Activated CD8-positive, alpha-beta memory T cell treated with anti-CD3 and anti-CD28 coated beads for 4 hours (primary cell): ENCODE measurements at places on chromosomes 1 and 21.

- no peak for DNase-seq
Observed at GRCh38 chr1:172588296-172589291, 55.6 kb downstream of the SUCO start.

- DNase-seq = no peak
Observed at GRCh38 chr1:115115521-115116161, 26.3 kb upstream of the TSPAN2 start.

DNA sequence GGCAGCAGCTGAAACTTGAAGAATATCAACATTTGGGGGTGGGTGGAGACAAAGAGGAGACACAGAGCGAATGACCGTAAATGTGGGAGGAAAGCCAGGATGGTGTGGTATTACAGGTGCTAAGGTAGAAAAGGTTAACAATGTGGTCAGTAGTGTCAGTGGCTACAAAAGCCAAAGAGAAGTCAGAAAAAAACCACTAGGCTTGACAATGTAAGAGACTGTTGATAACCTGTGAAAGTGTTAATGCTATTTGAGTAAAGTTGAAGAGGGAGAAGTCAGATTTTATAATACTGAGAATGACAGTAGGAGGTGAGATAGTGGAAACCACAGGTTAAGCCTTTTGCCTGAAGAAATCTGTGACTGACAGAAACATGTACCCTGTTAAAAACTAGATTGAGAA lies 120.8 kb downstream of the CLEC20A start:
- no peak for DNase-seq

DNA sequence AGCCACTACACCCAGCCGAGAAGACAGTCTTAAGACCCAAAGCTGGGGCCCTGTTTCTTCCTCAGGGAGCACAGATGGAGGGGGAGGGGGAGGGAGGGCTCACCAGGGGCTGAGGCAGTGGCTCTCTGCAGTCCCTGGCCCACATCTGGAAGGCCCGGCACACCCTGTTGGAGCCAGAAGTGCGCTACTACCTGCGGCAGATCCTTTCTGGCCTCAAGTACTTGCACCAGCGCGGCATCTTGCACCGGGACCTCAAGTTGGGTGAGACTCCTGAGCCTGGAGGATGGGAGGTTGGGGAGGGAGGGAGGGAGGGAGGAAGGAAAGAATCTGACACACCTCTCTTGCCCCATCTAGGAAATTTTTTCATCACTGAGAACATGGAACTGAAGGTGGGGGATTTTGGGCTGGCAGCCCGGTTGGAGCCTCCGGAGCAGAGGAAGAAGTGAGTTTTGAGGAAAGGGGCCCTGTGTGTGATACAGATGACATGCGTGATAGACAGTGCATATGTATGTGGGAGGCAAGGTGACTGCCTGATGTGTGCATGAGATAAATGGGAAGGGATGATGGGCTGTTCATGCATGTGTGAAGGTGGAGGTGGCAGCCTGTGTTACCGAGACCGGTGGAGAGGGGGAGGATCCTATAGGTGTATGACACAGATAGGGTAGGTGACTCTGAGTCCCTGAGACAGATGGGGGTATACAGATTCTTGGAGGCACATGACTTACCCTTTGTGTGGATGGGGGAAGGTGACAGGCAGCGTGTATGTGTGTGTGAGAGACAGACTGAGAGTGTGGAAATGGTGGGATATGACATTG lies 1.5 kb downstream of the PLK3 start:
- DNase-seq = no peak

GRCh38 chr1:53781654-53782053 lies 42.7 kb upstream of the GLIS1 start:
- no peak for DNase-seq
